Activated T-helper 1 cell treated with Interleukin-2 at 50 U/mL for 16 hours (primary cell): ENCODE measurements at places on chromosomes 5 and 9.

DNA sequence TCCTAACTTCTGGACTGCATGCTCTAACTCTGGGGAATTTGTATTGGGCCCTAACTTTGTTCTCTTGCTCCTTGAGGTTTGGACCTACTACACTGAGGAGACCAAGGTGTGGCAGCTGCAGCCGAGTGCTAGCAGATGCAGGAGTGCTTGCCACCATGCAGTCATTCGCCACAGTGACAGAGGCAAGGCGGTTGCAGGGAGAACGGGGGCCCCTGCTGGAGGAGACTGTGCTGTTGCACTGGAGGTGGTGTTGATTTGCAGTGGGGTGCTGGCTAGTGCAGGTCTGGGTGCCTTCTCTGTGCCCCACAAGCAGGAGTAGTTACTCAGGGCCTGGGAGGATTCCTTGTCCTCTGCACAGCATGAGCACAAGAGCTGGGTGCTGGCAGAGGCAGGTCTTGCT, 22.4 kb upstream of the DIRAS2 start:
- DNase-seq = no peak

DNA sequence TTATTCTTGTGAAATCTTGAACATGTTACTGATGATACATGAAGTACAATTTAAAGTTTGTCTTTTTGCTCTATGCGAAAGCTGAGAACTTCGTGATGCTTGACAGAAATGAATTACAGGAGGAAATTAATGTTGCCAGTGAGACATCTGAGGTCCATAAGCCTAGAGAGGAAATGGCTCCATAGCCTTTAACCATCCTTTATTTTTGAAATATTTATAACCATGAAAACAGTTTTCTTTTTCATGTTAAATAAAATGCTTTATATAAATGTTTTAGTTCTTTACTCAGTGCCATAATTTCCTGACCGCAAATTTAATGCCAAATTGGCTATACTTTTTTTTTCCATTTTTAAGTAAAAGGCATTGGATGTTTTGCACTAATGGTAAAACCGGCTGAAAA, 29.1 kb downstream of the F2RL2 start:
- DNase-seq = no peak

DNA sequence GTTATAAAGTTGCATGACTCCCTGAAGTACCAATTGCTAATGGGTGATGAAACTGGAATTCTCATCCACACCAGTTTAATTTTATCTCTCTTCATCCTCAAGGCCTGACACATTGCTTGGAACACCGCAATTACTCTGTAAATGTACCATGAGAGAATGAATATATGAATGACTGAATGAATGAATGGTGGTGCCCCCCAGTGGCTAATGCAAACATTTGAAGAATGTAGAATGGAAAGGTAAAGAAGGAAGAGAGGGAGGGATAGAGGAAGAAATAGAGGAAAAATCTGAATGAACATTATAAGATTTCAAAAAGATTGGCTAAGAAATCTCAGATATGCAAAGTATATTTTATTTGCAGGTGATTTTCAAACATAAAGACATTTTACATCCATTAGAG, 13.1 kb downstream of the PAPPA start:
- DNase-seq = no peak

DNA sequence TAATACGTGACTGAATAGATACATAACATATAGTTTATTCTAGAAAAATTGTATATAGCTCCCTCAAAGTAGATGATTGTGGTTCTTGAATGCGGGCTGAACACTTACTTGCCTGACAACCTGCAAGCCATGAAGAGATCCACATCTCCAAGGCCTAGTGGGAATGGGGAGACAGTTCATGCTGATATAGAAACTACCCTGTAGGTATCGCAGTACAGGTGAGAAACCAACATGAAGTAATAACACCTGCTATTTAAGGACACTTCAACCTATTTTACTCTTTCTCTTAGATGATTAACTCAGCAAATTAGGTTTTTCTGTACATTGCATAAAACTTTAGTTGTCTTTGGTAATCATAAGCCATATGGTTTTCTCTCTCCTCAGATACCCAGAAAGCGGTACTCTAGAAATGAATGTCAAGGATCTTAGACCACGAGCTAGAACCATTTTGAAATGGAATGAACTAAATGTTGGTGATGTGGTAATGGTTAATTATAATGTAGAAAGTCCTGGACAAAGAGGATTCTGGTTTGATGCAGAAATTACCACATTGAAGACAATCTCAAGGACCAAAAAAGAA, 47.3 kb downstream of the UHRF2 start:
- DNase-seq = no peak

DNA sequence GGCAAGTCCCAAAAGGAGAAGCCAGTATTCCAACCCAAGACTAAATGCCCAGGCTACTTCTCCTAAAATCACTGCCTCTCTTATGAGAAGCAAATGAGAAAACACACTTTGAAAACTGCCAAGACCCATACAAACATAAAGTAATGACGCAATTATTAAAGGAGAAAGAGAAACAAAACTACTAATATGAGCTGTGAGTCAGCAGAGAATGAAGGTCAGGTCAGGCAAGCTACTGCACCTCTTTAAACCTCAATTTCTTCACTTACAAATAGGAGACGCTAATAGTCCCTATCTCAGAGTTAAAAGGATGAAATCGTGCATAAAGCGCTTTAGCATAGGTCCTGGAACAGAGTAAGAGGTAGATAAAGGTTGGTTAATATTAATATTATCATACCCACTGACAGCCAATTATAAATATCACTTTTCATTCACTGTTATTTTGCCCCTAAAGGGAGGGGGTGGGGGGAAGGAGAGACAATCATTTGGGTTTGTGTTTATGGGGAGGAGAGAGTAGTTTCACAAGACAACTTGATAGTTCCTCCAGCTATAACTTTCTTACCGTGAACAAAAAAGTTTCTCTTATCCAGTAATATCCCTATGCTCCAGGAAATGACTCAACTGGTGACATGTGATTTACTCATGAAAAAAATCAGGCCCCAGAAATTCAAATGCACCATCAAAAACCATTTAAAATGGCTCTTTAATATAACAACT, 3.6 kb downstream of the PSMB7 start:
- no peak for DNase-seq

- no peak for DNase-seq
These were observed 301 bp upstream of the IL4 start for GRCh38 chr5:132673488-132673887.

DNA sequence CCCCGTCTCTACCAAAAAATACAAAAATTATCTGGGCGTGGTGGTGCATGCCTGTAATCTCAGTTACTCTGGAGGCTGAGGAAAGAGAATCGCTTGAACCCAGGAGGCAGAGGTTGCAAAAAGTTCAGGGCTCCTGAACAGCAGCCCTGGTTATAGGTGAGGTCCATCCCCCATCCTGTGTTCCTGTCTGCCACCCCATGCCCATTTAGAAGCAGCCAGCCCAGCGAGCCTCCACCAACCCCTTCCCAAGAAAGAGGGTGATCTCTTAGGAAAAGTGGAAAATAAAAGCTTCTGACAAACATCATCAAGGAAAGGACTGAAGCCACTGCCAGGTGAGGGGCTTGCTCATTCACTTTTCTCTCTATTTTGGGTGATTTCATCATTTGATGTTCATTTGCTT, 55.8 kb downstream of the FSTL4 start:
- no peak for DNase-seq

- DNase-seq = no peak
These were observed 6.1 kb downstream of the SCAI start for GRCh38 chr9:125137200-125137599.

GRCh38 chr9:107881626-107882300, 392.2 kb upstream of the KLF4 start:
- no peak for DNase-seq

DNA sequence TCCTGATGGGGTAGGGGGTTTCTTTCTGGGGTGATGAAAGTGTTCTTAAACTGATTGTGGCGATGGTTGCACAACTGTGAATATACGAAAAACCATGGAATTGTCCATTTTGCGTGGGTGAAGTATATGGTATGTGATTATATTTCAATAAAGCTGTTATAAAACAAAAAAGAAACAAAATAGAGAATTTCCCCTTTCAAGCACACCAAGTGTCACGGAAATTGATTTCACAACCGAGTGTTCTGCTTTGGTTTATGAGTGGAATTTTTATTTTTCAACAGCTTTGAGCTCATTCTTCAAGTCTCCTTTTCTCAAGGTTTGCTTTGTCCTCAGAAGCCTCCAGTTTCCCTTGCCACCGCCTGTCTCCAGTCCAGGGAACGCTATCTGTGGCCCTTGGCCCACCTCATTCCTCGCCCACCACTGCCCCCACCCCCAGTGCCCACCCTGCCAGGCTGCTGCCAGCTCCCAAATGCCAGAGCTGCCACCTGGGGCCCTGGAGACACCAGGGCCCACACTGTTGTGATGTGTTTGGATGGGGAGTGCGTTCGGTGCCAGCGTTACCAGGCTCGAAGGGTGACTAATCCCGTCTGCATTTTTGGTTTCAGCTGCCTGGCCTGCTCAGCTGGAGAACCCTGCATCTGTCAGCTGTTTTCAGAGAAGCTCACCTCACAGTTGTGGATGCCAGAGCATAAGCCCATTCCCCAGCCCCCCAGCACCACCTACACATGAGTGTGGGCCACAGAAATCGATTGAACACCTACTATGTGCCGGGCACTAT, 30.4 kb downstream of the DUSP1 start:
- no peak for DNase-seq

DNA sequence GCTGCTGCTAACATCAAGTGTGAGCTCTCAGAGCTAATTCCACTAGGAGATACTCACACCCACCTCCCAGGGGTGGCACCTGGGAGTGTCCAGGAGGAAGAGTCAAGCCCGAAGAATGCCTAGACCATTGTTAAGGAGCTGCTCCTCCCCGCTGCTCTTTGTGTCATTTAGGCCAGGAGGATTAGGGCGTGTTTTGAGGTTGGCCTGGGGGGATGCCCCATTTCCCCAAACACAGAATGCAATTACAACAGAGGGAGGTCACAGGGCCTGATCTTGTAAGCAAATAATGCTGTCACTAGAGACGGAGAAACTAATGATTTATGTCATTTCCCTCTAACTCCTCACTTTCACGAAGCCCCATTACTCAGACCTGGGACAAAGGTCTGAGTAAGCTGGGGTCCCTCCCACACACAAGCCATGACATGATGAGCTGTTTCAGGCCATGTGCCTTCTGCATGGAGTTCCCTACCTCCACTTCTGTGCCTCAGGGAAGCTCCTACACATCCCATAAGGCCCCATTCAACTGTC, 312.5 kb downstream of the ACTL7B start:
- no peak for DNase-seq

- no peak for DNase-seq
These were observed 1.3 kb downstream of the SH3GL2 start for GRCh38 chr9:17580119-17580518.

DNA sequence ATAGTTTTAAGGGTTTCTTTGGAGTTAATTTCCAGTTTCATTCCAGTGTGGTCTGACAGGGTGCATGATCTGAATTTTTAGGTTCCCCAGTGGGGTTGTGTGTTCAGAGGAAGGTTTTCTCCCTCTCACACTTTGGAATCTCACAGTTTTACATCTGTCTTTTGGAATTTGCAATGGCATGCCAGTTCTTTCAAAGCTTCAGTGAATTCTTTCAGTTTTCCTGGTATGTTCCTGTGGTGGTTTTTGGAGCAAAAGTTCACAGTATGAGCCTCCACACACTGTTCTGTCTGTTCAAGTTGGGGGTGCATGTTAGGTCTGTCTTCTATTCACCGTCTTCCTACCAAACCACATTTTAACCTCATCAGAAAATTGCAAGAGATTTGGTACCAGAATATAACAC, 624.2 kb downstream of the KCTD16 start:
- no peak for DNase-seq

DNA sequence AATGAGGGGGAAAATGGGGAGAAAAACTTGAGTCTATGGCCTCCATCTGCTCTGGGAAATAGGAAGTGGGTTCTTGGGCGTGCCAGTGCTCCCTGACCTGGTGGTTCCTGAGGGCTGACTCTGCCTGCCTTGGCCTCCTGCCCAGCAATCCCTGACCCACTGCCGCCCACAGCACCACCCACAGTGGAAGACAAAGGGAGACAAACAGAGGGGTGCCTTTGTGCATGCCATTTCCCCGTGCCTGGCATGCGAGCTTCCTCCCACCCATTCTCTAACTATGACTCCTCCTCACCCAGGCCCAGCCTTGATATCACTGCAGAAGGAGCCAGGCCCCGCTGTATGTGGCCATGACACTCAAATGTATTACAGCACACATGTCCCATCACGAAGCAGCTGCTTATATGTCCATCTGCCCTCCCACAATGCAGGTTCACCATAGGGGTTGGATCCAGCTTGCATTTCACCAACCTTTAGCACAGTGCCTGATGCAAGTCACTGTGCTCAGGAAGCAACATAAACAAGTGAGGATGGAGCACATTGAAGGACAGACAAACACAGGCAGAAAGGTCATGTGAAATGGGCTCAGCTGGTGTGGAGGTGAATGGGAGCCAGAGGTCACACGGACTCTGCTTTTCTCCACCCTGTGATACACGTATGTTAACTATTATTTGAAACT, 84.4 kb downstream of the ADRB2 start:
- DNase-seq = no peak

DNA sequence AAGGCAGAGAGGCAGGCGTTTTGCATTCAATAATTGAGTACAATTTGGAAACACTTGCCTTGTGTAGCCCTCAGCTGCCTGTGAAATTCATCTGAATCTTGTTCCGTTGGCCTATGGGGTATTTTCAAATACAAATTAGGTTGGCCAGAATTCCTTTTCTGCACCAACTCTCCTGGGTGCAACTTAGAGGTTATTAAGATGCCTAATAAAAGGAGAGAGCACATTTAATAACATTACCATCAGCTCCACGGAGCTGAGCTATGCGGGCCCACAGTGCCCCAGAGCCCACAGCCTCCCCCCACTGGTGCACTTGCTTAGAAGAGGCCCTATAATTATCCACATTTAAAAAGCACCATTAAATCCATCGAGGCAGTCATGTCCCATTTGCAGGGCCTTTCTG, 367.6 kb upstream of the CLINT1 start:
- no peak for DNase-seq

DNA sequence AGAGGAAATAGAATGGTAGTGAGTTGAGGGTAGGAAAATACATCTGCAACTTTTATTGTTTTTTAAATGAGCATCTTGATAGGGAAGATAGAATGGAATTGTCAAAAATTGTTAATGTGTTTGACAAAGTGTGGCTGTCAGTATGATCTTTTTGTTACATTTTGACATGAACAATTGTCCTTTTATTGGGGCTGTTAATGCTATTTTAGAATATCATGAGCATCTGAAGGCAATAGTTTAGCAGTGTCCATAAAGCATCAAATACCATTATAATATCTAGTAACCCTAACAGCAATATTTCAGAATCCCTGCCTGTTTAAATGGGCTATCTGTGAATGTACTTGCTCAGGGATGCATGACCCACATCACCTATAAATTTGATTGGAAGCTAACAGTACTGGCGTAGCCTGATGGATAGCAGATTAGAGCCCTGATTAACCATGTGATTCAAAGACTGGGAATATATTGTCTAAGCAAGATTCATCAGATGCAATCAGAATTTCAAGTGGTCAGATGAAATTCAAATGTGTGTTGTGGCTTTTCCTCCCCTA, 37.8 kb downstream of the TLE4 start:
- no peak for DNase-seq

- no peak for DNase-seq
These were observed 76.6 kb downstream of the PAPPA start for GRCh38 chr9:116230051-116230632.
